ENCODE measurements at places on chromosomes 1 and 21.
A peak's percentile ranks its signal among the peaks of the same experiment; 100 is the strongest.

DNA sequence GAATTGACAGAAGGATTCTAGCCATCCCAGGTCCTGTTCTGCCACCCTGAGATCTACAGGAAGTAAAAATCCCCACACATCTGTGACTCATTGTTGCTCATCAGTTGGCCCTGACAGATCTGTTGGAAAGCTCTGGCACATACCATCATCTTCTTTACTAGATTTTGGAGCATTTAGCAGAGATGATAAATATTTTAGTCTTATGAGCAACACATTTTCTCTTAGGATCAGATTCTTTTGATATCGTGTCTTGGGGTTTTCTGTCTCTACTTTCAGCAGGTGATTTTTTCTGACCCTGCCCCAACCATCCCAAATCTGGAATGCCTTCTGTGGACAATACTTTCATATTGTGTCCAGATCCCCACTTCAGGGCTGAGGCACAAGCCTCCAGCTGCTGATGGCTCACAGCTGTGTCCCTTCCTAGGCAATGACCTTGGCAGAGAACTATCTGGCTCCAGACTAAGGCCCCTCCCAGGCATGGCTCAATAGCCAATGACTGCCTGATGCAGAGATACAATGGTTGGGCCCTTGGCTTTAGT, 102.8 kb downstream of the GDAP2 start:
- DNase-seq, result no peak

DNA sequence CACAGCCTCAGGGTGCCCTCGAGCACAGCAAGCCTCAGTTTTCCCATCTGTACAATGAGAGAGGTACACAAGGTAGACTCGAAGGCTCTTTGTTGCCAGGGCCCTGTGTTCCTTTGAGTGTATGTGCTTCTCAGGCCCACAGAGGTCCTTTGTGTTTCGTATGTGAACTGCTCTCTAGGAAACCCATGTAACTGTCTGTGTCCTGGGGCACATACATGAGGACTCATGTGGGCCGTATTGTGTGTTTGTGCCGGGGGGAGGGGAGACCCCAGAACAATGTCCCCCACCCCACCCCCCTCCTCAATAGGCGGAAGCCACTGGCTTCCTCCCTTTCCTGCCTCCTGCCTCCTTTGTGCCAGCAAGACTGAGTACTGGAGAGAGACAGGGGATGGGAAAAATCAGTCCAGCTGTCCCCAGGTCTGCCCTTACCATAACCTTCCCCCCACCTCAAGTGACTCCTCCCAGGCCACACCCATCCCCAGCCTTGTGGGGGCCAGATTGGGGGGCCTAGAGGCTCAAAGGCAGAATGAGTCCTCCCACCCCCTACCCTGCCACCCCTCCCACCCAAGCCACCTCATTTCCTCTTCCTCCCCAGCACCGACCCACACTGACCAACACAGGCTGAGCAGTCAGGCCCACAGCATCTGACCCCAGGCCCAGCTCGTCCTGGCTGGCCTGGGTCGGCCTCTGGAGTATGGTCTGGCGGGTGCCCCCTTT, at the start of gene TIE1:
TSS of gene TIE1 (plus strand) at position 605 of the 717 bp plus-strand sequence. CDS start at position 695, 90 bp downstream.
- DNase-seq, result no peak

GRCh38 chr1:162990665-162991064, 78.5 kb upstream of the RGS4 start:
- DNase-seq, result no peak

GRCh38 chr1:228555074-228555994, 68.2 kb downstream of the RNF187 start:
- no peak for DNase-seq

DNA sequence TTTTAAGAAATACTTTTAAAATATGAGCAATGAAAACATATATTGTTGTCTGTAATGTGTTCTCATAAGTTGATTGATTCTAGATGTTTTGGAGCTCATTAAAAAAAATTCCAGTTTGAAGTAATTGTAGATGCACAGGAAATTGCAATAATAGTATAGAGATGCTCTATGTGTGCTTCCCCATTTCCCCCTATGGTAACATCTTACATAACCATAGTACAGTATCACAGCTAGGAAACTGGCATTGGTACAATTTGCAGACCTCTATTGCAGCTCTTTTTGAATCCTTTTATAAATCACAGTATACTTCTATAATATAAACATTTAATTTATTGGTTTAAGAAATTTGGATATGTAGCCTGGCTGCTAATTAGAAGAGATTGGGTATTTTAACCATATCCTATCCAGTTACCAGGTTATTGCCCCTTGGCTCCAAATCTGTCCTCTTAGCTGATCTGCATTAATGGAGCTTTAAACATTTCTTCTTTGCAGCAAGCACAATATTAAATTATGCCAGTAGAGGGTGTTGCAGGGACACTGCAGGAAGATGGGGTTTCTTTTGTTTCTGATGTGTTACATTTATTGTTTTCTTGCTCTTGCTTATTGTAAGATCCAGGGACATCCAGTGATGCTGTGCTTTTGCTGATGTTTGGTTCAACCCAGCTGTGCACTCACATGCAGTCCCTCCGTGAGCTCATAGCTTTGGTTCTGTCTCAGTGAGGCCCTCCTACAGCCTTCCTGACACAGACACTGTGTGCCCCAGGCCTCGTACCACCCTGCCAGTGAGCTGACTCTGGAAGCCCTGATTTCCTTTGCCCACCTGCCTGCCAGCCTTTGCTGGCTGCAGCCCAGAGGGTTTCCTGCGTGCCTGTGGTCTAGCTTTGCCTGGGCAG, 103.3 kb downstream of the RABGAP1L start:
- DNase-seq, result peak; percentile 59

- no peak for DNase-seq
Measured at GRCh38 chr21:31038376-31038775, at the start of gene KRTAP19-8. Gene KRTAP19-8 (minus strand): TSS chr21:31038476. CDS start chr21:31038443, 33 bp downstream.

GRCh38 chr1:197801111-197801482, 25.8 kb upstream of the DENND1B start:
- no peak for DNase-seq

- no peak for DNase-seq
Measured at GRCh38 chr1:193211539-193211938, 25.1 kb upstream of the B3GALT2 start.

DNA sequence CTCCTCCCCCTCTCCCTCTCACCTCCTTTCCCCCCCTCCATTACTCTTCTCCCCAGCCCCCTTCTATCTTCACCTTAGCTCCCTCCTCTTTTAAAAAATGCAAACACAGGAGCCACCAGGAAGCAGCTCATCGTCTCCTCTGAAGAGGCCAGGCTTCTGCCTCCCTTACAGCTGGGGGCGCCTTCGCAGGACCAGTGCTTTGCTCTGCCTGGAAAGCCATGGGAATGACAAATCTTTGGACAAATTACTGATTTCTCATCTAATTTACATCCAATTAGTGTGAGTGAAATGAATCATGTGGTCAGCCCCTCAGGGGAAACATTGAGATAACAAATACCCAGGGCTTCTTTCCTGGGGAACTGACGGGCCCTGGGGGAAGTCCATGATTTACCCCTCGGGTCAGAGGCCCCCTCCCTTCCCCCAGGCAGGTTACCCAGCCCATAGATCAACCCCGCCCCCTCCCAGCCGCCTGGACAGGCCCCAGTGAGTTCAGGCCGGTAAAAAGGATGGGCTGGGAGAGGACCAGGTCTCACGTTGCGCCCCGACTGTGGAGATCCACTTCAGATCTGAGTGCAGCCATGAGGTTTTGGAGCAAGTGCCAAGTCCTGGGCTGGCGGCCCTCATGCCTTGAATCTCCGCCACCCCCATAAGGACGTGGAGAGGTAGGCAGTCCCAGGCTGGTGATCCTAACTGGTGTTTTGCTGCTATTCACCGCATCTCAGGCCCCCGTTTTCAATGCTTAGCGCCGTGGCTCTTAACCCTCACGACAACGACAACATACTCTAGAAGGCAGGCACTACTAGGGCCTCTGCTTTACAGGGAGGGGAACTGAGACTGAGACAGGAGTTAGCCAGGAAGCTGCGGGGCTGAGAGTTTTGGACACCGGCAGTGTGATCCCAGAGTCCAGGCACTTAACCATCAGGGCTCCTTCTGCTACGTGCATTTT, 300.8 kb downstream of the RRAGC start:
- no peak for DNase-seq
